PC-3 (cell line): ENCODE measurements at places on chromosomes 4 and X. TPM values are rescaled to one million over a fixed set of nuclear protein-coding genes. Genes with fewer than 3 reads are reported as not detected.

Gene ABLIM2
- 3.2 and 3.6 TPM in 2 replicates for total RNA-seq

Gene GC
- total RNA-seq: not detected in 2 replicates

Gene CYSLTR1
- not detected in 2 replicates for total RNA-seq

Gene ATP11C
- total RNA-seq: 25.8 and 34.8 TPM in 2 replicates

Gene ASB12
- total RNA-seq: not detected in 2 replicates

Gene PI4K2B
- total RNA-seq: 13.3 and 18.1 TPM in 2 replicates

Gene MPC1L
- not detected in 2 replicates for total RNA-seq

Gene SPOCK3
- total RNA-seq: 1.9 and 2.2 TPM in 2 replicates

- DNase-seq: no peak
Observed at GRCh38 chr4:113114884-113115283, 65.4 kb downstream of the ANK2 start.

DNA sequence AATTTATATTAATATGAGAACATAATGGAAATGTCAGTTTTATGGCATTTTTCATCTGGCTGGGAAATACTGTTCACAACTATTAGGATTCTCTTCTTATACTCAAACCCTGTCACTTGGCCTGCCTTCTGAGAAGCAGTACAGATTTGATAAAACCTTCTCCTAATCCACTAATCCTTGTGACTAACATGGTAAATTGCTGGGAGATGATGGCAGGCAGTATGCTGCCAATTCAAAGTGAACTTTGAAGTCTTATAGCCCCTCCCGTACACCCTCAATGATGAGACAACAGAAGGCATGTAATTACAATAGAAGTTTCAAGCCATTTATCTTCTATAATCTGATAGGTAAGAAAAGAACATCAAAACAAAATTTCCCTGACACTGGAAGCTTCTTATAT is 36.9 kb downstream of the PAQR3 start:
- no peak for DNase-seq

DNA sequence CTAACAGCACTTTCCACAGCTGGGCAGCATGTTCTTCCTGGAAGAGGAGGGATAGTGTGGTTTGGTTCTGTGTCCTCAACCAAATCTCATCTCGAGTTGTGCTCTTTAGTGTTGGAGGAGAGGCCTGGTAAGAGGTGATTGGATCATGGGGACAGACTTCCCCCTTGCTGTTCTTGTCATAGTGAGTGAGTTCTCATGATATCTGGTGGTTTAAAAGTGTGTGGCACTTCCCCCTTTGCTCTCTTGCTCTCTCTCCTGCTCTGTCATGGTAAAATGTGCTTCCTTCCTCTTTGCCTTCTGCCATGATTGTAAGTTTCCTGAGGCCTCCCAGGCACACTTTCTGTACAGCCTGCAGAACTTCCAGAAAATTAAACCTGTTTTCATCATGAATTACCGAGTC is 133.7 kb upstream of the NDP start:
- DNase-seq: no peak

GRCh38 chrX:16786791-16787735 is 797 bp downstream of the TXLNG start:
- peak; percentile 35 for DNase-seq

- peak; percentile 74 for DNase-seq
Observed at GRCh38 chr4:100095729-100096595, 94.3 kb downstream of the DDIT4L start.

- DNase-seq: peak; percentile 23
Observed at GRCh38 chr4:156779042-156779441, 192.6 kb downstream of the PDGFC start.

GRCh38 chr4:157300701-157301100 is 80.2 kb downstream of the GRIA2 start:
- DNase-seq: no peak

DNA sequence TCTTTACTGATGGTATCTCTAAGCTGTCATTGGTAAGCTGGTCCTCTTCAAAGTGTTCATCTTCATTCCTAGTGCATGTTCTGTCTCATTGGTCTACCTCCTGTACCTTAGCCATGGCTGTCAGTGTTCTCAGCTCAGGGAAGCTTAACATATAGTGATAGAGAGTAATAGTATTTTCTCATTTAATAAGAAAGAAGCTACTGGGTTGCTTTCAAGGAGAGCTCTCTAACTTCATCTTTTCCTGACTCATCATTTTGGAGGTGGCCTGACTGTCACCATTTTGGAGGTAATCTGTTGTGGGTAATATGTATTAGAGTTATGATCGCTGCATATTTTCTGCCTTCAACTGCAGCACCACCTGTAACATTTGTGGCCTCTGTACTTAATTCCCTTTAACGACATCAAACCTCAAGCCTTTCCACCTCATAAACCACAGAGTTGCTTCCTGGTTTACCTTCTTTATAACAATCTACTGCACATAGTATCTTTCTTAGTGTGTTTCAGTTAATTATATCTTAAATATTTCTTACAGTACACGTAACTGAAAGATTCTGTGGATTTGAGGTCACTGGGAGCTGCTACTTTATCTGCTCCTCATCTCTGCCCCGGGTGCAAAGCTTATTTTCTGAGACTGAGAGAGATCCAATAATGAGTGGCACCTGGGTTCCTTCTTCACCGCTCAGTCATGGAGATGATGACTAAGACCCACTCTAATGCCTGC is 474.0 kb upstream of the TECRL start:
- no peak for DNase-seq

- peak; percentile 73 for DNase-seq
Observed at GRCh38 chrX:131783555-131784308, 239.4 kb upstream of the STK26 start.

DNA sequence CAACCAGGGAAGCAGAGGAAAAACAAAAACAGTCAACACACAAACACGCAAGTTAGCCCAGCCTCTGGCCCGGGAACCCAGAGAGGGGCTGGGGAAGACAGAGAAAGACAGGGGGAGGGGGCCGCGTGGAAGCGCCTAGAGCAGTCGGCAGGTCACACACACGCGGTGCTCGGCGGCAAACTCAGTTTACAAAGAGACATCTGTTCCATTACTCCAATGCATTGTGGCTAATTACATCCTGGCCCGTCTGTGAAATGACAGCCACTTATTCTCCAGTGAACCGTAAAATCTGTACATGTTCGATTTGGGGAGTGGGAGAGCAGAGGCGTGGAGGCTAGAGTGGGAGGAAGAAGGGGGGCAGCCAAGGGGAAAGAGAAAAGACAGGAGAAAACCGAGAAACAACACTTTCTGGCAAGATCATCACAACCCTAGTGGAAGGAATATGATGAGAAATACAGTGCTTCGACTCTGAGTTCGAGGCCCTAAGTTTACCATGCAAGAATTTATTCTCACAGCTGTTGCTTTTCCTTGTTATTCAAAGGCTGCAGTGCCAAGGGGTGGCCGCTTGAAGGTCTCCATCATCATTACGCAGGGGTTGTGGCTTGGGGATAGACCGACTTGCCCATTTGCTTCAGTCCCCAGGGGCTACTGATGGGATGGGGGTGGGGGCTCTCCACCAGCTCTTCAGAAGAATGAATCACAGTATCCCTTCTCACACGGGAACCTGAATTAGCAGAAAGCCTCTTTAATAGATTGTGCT is 167.7 kb downstream of the MGST2 start:
- no peak for DNase-seq
